ENCODE measurements at places on chromosomes 11 and 22. TPM values are rescaled to one million over a fixed set of nuclear protein-coding genes. Genes with fewer than 3 reads are reported as not detected.
A peak's percentile ranks its signal among the peaks of the same experiment; 100 is the strongest.

GRCh38 chr11:64767344-64768299 lies 7.8 kb upstream of the PYGM start:
- H3K27me3 ChIP-seq: no peaks in the 10 kb centered on the region
- H3K27ac ChIP-seq: peak overlapping the region; percentile 60
- H3K4me3 ChIP-seq: peak overlapping the region; percentile 3
- DNase-seq: peak; percentile 78

- no peak overlapping the region for H3K27ac ChIP-seq
- H3K4me3 ChIP-seq: no peak overlapping the region
- no peaks in the 10 kb centered on the region for H3K36me3 ChIP-seq
- no peaks in the 10 kb centered on the region for H3K4me1 ChIP-seq
- DNase-seq: no peak
Observed at GRCh38 chr11:62898027-62898426, 17.3 kb downstream of the SLC3A2 start.

DNA sequence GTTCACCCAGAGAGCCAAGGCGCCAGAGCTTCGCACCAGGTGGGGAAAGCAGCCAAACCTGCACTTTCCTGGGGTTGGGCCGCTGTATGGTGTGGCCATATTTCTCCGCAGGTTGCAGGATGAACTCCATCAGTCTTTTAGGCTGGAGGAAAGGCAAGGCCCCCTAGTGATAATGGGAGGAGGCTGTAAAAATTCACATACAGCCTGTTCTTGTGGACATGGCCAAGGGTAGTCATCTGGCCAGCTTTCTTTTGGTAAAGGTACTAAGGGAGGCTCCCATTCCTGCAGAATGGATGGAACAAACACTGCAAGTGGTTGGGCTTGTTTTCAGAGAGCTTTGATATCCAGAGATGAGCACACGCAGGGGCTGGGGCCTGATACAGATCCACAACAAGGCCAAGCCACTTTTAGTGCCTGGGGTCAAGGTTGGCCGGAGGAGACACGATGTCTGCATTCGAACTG lies 29.6 kb downstream of the C22orf31 start:
- H3K4me3 ChIP-seq: no peak overlapping the region
- no peaks in the 10 kb centered on the region for H3K36me3 ChIP-seq
- peaks cover 40% of the 10 kb centered on the region for H3K27me3 ChIP-seq
- DNase-seq: no peak
- H3K27ac ChIP-seq: no peak overlapping the region
- peaks cover 14% of the 10 kb centered on the region for H3K4me1 ChIP-seq

The OR2AT4 gene
- not detected for total RNA-seq

- H3K27ac ChIP-seq: no peak overlapping the region
- no peak overlapping the region for H3K4me3 ChIP-seq
- H3K27me3 ChIP-seq: no peaks in the 10 kb centered on the region
- peaks cover 7% of the 10 kb centered on the region for H3K36me3 ChIP-seq
Observed at GRCh38 chr22:24380220-24380904, 47.0 kb upstream of the ADORA2A start.

DNA sequence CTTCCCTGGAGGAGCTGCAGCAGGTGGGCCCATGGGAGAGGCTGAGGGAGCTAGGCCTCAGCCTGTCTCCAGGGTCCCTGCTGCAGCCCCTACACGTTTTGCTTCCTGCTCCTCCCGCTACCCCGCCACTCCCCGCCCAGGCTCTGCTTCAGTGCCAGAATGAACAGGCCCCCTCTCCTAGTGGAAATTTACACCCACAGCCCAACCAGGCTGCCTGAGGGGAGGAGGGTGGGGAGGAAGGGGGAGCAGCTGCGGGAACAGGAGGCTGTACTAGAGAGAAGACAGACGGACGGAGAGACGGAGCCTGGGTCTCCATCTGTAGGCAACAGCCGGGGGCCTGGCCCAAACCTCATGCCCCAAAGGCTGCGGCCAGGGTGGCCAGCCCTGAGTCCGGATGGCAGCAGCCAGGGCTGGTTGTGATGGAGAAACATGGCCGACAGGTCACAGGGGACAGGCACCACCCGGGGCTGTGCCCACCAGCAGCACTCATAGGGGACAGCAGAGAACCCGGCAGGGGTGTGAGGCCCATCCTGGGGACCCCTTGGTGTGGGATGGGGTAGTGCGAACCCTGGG lies 20.6 kb downstream of the FLRT1 start:
- H3K4me1 ChIP-seq: no peaks in the 10 kb centered on the region
- DNase-seq: no peak
- H3K27me3 ChIP-seq: peaks cover 26% of the 10 kb centered on the region
- no peak overlapping the region for H3K27ac ChIP-seq

DNA sequence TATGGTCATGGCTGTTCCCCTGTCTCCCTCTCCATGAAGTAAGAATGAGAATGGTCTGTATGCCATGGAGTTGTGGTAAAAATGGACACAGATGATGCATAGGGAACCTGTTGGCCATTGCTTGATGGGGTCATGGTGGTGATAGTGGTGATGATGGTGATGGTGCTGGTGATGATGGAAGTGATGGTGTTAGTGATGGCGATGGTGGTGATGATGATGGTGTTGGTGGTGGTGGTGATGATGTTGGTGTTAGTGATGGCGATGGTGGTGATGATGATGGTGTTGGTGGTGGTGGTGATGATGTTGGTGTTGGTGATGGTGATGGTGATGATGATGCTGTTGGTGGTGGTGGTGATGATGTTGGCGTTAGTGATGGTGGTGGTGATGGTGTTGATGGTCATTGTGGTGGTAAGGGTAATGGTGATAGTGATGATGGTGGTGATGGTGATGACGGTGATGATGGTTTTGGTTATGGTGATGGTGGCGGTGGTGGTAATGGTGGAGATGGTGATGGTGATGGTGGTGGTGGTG lies 5.1 kb upstream of the CACNA1I start:
- no peak overlapping the region for H3K4me3 ChIP-seq
- DNase-seq: no peak
- H3K27ac ChIP-seq: no peak overlapping the region
- H3K4me1 ChIP-seq: peaks cover 6% of the 10 kb centered on the region
- H3K36me3 ChIP-seq: no peaks in the 10 kb centered on the region

The RAG1 gene
- total RNA-seq: 0.51 TPM

The PLAAT4 gene
- 90.2 TPM for total RNA-seq

The CCDC116 gene
- total RNA-seq: 0.53 TPM

The SAA2 gene
- total RNA-seq: 8.3 TPM

GRCh38 chr11:61602775-61603569 lies 22.1 kb upstream of the SYT7 start:
- DNase-seq: no peak
- H3K4me3 ChIP-seq: no peak overlapping the region
- no peak overlapping the region for H3K27ac ChIP-seq
- H3K27me3 ChIP-seq: peaks cover 63% of the 10 kb centered on the region
- H3K36me3 ChIP-seq: no peaks in the 10 kb centered on the region
- no peaks in the 10 kb centered on the region for H3K4me1 ChIP-seq

- H3K4me1 ChIP-seq: no peaks in the 10 kb centered on the region
- no peak overlapping the region for H3K27ac ChIP-seq
- no peak for DNase-seq
- peaks cover 25% of the 10 kb centered on the region for H3K27me3 ChIP-seq
Observed at GRCh38 chr11:44483919-44484610, 81.4 kb upstream of the CD82 start.

The OPCML gene
- total RNA-seq: not detected

GRCh38 chr11:116993599-116993998 lies 104.6 kb downstream of the SIK3 start:
- DNase-seq: peak; percentile 49
- H3K4me1 ChIP-seq: peaks cover 13% of the 10 kb centered on the region
- no peak overlapping the region for H3K27ac ChIP-seq

The TXN2 gene
- total RNA-seq: 42.7 TPM

GRCh38 chr11:94310191-94310875 lies 6.0 kb downstream of the IZUMO1R start:
- no peak for DNase-seq
- no peak overlapping the region for H3K27ac ChIP-seq
- H3K4me1 ChIP-seq: no peaks in the 10 kb centered on the region
- H3K4me3 ChIP-seq: no peak overlapping the region
- H3K36me3 ChIP-seq: no peaks in the 10 kb centered on the region

The TEX12 gene
- total RNA-seq: 0.70 TPM

The CNTF gene
- 4.3 TPM for total RNA-seq

DNA sequence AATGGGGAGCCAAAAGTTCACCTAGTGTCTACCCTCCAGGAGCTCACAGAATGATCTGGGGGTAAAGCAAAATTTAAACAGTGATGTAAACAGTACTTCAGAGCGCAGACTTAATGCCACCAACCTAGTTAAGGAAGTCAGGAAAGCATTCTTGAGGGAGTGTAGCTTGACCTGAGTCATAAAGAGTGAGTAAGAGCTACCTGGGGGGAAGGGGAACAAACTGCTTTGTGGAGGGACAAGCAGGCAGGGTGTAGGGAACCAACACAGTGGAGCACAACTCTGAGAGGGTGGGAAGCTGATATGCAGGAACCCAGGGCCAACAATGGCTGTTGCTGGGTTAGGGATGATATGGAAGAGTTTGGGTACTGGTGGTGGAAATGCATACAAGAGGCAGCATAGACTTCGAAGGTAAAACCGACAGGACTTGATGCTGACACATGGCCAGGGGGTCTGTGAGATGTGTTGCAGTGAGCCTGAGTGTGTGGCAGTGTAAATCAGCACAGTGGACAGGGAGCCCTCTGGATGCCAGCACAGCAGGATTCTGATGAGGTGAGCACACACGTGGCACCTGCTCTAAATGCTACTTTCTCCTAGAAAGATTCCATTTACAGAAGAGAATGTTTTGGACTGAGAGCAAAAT lies 58.3 kb upstream of the CYP2D6 start:
- H3K36me3 ChIP-seq: no peaks in the 10 kb centered on the region
- H3K4me3 ChIP-seq: no peak overlapping the region
- peaks cover 2% of the 10 kb centered on the region for H3K4me1 ChIP-seq
- no peak overlapping the region for H3K27ac ChIP-seq
- no peak for DNase-seq

- peak overlapping the region; percentile 92 for H3K27ac ChIP-seq
- H3K27me3 ChIP-seq: no peaks in the 10 kb centered on the region
- peaks cover 8% of the 10 kb centered on the region for H3K4me1 ChIP-seq
- H3K36me3 ChIP-seq: peaks cover 36% of the 10 kb centered on the region
Observed at GRCh38 chr11:64742889-64743590, 902 bp downstream of the RASGRP2 start.

The ART1 gene
- total RNA-seq: not detected

- H3K27me3 ChIP-seq: peaks cover 5% of the 10 kb centered on the region
- H3K36me3 ChIP-seq: no peaks in the 10 kb centered on the region
- H3K27ac ChIP-seq: no peak overlapping the region
- no peaks in the 10 kb centered on the region for H3K4me1 ChIP-seq
Observed at GRCh38 chr11:62497132-62497801, 49.3 kb downstream of the AHNAK start.

The SAAL1 gene
- 18.8 TPM for total RNA-seq

GRCh38 chr11:119480380-119481020 lies 57.5 kb upstream of the THY1 start:
- peaks cover 37% of the 10 kb centered on the region for H3K27me3 ChIP-seq
- DNase-seq: no peak
- no peaks in the 10 kb centered on the region for H3K36me3 ChIP-seq
- H3K4me1 ChIP-seq: no peaks in the 10 kb centered on the region
- no peak overlapping the region for H3K4me3 ChIP-seq

The NXPE1 gene
- total RNA-seq: not detected

The PRG3 gene
- total RNA-seq: not detected

The LIF gene
- total RNA-seq: 1.4 TPM

The LYVE1 gene
- total RNA-seq: 0.33 TPM

GRCh38 chr22:39896313-39896996 lies 2.9 kb upstream of the ENTHD1 start:
- H3K4me1 ChIP-seq: peaks cover 26% of the 10 kb centered on the region
- no peaks in the 10 kb centered on the region for H3K36me3 ChIP-seq
- H3K4me3 ChIP-seq: no peak overlapping the region
- H3K27ac ChIP-seq: no peak overlapping the region
- no peaks in the 10 kb centered on the region for H3K27me3 ChIP-seq
- DNase-seq: no peak

The RHOD gene
- total RNA-seq: 0.66 TPM

DNA sequence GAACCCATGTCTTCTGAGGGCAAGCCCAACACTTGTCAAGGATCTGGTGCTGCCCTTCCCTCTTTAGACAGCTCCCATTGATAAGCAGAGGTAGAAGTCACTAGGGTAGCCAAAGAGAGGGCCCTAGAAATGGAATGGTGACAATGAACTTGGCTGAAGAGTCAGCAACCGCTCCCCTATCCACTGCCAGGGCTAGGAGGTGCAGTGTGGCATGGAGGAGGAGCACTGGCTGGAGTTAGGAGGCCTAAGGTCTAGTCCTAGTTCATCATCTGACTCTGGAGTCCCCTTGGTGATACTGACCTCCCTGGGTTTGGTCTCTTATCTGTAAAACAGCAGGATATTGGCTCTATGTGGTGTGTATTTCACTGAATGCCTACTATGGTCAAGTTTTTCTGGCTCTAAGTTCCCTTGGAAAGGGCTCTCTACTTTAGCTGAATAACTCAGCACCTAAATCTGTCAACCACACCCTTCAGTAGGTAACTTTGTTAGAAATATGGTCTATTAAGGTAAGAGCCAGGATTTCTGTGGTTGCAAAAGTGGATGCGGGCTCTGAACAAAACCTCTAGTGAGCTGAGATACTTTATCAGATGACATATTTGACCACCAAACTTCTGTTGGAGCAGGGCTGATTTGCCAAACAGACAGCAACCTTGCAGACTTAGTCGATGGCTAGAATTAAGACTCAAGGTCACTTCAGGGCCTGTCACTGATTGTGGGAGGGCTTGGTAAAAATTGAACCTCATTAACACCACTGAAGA lies 10.5 kb downstream of the TIMP3 start:
- no peak overlapping the region for H3K27ac ChIP-seq
- no peak overlapping the region for H3K4me3 ChIP-seq
- no peaks in the 10 kb centered on the region for H3K4me1 ChIP-seq
- H3K27me3 ChIP-seq: no peaks in the 10 kb centered on the region
- H3K36me3 ChIP-seq: no peaks in the 10 kb centered on the region

DNA sequence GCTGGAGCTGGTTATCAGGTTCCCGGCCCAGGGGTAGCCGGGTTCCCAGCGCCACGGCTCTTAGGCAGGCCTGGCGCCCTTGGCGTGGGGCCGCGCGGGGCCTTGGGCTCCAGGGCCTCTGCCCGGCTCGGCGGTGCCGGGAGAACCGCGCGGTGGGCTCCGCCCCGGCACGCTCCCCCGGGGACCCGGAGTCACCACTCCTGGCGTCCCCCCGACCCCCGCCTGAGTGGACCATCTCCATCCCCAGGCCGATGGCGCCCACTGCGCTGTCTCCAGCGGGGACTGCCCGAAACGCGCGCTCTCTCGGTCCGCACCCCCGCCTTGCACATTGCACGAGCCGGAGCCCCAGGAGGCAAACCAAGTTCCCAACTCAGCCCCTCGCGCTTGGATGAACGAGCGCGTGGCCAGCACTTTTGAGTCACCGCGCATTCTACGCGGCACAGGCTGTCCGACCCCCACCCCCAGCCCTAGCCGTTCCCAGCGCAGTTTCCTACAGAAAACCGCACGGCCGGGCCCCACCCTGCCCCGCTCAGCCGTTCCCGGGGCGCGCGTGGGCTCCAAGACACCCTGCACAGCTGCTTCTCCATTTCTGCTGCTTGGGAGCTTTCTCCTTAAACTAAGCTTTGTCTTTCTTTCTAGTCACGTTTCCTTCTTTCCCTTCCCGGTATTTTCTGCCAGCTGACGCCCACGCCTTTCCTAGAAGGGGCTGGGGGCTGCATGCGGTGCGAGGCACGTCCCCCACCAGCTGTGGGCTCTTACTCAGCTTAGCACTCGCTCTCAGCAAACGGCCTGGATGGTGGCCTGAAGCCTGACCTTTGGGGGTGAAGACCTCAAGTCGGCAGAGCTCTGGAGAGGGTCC lies 650 bp upstream of the CHID1 start:
- H3K27ac ChIP-seq: no peak overlapping the region
- no peaks in the 10 kb centered on the region for H3K36me3 ChIP-seq
- no peak for DNase-seq

The CD248 gene
- 2.5 TPM for total RNA-seq

GRCh38 chr11:65973439-65974110 lies 12.0 kb downstream of the SART1 start:
- no peak overlapping the region for H3K4me3 ChIP-seq
- H3K27ac ChIP-seq: no peak overlapping the region
- no peak for DNase-seq
- H3K4me1 ChIP-seq: no peaks in the 10 kb centered on the region

The PES1 gene
- total RNA-seq: 39.1 TPM
